NCI-H1436 (cell line): ENCODE measurements at places on chromosomes 7 and 10.
A peak's percentile ranks its signal among the peaks of the same experiment; 100 is the strongest.

DNA sequence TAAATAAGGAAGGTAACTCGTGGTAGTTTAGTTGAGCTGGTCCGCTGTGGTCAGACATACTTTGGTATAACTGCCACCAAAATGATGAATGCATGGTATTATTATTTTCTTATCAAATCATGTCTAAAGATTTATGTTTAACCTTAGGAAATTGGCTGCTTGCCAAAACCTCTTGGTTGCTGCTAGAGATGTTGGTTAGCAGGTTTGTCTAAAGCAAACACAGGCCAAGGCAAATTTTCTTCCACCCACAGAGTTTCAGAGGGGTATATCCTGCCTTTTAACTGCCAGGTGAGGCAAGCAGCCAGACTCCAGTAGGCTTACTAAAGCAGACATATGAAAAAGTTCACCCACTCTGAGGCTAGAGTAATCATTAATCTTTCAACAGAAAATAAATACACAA is 101.4 kb downstream of the SEMA3E start:
- DNase-seq = peak; percentile 28

- no peak for DNase-seq
These were observed 7.4 kb upstream of the DNAJB6 start for GRCh38 chr7:157329447-157329846.

DNA sequence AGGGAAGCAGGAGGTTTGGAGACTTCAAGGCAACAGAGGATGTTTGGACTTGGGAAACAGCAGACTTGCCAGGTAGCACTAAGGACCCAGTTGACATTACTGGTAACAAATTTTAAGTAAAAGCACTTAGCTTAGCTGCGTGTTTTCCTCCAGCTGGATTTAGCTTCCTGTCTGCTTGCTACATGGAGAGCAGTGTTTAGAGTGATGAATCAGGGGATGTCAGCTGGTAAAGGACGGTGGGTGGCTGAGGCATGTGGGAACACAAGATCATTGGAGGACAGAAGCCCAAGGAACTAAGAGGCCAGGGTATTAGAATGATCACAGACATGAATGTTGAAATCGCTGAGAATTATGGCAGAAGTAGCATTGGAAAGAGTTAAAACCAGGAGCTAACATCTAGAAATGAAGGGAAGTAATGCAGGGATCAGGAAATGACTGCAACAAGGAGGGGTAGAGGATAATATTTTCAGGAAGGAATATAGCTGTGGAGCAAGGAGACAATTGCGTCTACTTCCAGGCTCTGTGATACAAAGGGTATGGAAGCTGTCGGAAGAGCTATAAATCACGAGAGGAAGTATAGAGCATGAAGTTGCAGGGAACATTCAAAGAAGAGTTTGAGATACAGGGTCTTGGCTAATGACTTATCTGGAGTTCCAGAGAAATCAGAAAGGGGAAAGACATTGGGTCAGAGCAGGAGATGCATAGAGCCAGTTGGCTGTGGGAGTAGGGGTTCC is 34.4 kb downstream of the CALD1 start:
- DNase-seq = no peak

DNA sequence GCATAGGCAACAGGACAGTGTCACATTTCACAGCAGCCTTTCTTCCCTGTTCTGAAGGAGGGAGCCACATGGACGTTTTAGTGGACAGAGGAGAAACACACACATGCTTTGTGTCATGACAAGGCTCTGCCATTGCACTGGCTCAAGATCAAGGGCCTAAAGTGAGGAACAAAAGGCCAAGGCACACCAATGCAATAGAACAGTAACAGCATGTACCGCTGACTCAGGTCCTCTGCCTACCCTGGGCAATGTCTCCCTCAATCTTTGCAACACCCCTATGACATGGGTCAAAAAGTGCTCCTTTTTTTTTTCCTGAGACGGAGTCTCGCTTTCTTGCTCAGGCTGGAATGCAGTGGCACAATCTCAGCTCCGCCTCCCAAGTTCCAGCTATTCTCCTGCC is 57.8 kb upstream of the SDK1 start:
- DNase-seq = no peak

GRCh38 chr10:107011105-107011504 is 153.4 kb downstream of the SORCS1 start:
- DNase-seq = no peak

DNA sequence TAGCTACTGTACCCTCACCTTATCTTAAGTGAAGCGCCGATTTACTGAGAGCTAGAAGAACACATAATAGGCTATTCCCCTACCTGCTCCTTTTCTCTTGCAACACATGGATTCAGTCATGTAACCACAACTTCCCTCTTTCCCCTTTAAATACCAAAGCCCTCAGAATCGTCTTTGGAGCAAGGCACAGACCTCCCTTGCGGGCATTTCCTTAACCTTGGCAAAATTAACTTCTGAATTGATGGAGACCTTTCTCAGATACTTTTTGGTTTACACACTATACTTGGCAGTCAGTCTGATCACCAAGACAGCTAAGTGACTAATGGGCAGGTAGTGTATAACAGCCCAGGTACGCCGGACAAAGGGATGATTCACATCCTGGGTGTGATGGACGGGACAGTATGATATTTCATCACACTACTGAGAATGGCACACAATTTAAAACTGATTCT is 72.7 kb upstream of the SEC61G start:
- no peak for DNase-seq
